Activated T-cell treated with anti-CD3 and anti-CD28 coated beads, Interleukin-2, amount 50 U/mL, for 72 hours (primary cell): ENCODE measurements at places on chromosomes 3 and 15.
A peak's percentile ranks its signal among the peaks of the same experiment; 100 is the strongest.

DNA sequence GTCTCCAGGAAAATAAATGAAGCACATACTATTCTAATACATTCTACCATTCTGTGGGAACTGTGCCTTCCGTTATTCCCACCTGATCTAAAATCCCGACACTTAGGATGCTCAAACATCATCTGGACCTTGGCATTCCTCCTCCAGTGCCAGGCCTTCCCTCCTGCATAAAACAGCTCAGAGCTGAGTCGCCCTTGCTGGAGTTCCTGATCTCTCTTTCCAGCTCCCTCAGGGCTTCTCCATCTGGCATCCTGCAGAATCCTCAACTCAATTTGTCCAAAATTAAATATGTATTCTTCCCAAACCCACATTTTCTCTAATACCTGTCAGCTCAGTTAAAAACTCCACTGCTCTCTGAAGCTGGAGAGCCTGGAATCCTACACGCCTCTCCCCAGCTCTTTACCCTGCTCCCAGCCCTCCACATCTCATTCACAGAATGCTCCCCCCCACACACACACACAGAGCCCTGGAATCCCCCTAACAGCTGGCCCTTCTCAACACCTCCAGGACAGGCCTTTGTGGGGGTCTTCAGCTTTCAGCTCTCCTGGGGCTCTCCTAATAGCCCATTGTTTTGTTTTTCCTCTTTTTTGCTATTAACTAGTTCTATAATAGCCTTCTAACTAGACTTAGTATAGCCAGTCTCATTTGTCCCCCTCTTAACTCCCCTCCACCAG is 78.5 kb downstream of the HMG20A start:
- no peak for DNase-seq

DNA sequence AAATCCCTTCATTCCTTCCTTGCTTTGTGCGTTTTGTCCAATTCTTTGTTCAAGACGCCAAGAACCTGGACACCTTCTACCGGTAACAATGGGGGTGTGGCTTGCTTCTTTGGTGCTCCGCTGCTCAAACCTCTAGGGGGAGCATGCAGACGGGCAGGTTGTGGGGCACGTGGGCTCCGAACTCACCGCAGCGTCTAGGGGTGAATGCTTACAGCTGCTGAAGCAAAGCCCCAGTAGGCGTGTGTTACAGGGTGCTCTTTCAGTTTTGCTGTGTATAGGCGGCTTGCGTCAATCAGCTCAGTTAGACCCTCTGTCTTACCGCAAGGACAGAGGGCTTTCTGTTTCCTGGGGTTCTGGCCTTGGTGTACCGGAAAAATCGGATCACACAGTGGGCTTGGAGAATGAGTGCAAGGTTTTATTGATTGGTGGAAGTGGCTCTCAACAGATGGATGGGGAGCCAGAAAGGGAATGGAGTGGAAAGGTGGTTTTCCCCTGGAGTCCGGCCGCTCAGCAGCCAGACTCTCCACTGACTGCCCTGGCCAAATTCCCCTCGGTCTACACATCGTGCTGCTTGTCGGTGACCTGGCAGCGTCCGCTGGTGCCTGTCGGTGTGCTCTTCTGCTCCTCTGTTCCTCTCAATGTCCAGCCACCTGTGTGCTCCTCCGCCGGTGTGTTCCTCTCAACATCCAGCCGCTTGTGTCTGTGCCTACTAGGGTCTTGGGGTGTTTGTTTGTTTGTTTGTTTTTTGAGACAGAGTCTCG is 1.2 kb upstream of the LRRC34 start:
- DNase-seq: peak; percentile 82

DNA sequence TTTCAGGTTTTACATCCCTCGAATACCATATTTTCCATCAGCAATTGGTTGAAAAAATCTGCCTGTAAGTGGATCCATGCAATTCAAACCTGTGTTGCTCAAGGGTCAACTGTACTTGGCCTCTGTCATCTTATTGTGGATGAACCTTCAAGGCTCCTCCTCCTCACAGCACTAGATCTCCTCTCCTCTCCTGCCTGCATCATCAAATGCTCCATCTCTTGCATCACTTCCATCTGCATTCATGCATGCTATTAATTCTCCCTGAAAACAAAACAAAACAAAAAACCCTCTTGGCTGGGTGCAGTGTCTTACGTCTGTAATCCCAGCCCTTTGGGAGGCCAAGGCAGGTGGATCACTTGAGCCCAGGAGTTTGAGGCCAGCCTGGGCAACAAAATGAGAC is 10.1 kb downstream of the BCL2L10 start:
- no peak for DNase-seq

- peak; percentile 41 for DNase-seq
These were observed 18.7 kb upstream of the PTPN9 start for GRCh38 chr15:75597667-75598341.

- no peak for DNase-seq
These were observed 338.1 kb downstream of the EFHB start for GRCh38 chr3:19595884-19596283.

DNA sequence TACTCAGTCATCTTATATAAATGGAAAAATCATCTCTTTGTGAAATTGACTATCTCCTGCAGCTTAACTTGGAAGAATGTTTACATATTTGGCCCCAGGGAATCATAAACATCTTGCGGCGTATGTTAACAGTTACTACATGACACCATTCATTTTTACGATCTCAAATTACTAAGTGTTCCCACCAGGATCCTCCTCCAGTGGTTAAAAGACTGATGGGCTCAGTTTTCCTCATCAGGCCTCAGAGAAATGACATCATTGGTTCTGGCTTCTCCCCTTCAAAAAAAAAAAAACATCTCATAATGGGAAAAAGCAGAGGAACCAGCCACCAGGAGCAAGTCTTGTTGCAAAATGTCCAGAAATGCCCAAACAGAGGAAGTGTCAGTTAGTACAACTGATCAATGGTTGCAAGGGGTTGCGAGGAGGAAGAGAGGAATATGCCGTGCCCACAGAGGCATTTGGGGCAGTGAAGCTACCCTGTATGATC is 70.5 kb upstream of the LIPC start:
- no peak for DNase-seq

DNA sequence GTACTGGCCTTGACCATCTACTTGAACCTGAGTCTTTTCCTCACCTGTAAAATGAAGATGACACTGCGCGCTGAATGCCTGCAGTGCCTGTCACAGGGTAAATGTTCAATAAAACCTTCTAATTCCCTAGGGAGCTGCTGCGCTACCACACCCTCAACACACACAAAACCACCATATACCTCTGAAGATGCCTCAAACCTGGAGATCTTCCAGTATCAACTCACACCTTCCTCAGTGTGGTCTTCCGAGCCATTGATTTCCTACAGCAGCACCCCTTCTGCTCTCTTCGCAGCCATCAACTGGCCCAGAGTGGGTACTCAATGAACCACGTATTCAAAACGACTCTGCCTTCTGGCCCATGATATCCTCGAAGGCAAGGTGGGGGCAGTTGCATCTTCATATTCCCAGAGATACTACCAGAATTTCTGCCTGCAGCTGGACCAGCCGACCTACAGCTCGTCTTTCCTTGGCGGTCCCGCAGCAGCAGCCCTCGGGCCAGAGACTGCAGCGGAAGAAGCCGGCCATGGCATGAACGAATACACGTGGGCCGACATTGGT is 695 bp downstream of the RPL32 start:
- no peak for DNase-seq

- DNase-seq: no peak
These were observed 27.0 kb downstream of the ANXA2 start for GRCh38 chr15:60370869-60371136.

DNA sequence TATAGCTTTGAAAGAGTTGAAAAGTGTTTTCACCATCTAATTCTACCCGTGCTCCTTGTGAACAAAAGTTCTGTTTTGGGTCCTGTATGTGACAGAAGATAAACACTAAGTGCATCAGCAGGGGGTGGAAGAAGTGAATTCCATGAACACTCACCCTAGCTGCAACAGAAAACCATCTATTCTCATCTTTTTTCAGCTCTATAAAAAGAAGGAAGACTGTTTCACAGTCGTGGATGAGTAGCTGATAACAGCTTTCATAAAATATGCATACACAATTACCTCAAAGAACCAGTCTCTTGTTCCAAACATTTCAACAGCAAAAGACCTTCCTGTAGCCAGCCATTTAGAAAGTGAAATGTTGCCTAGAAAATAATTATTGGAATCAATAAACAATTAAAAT is 281.7 kb upstream of the RASGRP1 start:
- no peak for DNase-seq

DNA sequence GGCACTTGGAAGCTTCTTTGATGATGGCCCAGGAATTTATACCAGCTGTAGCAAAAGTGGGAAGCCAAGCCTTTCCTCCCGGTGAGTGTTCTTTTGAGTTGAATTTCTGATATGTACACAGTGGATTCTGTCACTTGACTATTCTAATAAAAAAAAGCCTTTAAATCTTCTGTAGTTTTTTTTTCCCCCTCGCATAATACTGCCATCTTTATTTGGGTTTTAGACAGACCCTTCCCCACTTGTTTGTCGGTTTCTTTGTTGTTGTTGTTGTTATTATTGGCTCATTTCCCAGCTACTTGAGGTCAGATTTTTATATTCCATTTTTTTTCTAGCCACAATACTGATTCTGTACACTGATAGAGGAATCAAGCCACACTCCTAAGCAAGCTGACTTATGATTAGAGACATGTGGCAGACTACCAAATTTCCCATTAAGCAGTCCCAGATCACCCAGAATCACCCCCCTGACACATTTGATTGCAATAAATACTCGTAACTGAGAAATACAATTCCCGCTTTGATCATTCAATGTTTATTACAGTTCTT is 122.4 kb upstream of the IL12A start:
- no peak for DNase-seq

GRCh38 chr3:14248477-14248848 is 69.8 kb downstream of the LSM3 start:
- no peak for DNase-seq

DNA sequence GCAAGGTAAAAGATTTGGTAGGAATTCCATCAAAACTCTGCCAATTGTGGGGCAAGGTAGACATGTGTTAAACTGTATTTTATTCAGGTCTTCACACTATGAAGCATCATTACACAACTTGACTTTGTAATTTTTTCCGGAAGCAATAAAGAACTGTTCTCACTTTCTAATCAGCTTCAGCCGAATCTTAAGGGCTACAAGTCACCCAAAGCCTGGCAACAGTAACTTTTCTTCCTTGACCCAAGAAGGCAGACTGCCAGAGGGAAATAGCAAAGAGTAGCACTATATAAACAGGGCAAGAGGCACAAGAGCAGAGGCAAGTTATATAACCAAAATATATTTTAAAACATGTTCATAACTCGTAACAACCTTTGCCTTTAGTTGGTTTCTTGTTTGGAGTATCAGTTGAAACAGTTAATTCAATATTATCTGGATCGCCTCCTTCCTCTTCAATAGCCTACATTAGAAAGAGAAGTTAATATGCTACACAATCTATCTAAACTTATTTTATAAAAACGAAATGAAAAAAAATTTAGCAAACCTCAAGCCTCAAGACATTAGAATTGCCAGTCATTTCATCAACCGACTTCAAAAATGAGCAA is 1.4 kb downstream of the SLTM start:
- DNase-seq: peak; percentile 13

- no peak for DNase-seq
These were observed 44.9 kb upstream of the SEC13 start for GRCh38 chr3:10365791-10366190.

DNA sequence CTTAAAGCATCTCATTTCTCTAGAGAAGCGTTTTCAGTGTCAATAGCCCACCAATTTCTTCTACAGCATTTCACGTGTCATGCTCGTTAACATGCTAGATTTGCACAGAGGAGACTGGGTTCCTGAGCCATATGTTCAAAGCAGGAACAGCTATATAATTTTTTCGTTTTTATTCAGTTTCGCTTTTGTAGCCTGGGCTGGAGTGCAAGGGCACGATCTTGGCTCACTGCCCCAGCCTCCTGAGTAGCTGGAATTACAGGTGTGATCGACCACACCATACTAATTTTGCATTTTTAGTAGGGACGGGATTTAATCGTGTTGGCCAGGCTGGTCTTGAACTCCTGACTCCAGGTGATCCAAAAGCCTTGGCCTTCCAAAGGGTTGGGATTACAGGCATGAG is 6.6 kb upstream of the SLMAP start:
- no peak for DNase-seq

GRCh38 chr15:69035918-69036258 is 21.4 kb downstream of the NOX5 start:
- DNase-seq: no peak

GRCh38 chr3:89252016-89252415 is 144.6 kb downstream of the EPHA3 start:
- no peak for DNase-seq

GRCh38 chr3:164550857-164551256 is 527.4 kb downstream of the SI start:
- no peak for DNase-seq

- DNase-seq: no peak
These were observed 43.1 kb downstream of the ITPR1 start for GRCh38 chr3:4536260-4536659.

DNA sequence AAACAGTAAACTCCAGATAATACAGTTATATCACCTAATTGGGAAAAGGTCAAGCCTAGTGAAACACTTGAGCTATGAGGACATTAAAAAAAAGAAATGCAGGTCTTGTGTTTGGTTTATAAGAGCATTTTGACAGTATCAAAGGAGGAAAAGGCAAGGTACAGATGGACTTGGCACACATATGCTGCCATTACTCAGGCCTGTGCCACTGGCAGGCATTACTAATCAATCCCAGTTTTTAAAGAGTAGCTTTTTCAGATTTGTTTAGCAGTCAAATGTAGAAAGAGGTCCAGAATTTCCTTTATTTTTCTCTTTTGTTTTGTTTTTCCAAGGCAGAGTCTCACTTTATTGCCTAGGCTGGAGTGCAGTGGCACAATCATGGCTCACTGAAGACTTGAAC is 38.9 kb downstream of the MDFIC2 start:
- no peak for DNase-seq

GRCh38 chr3:182794455-182795388 is 1.4 kb downstream of the ATP11B start:
- DNase-seq: no peak

GRCh38 chr15:53753813-53754212 is 5.7 kb downstream of the WDR72 start:
- no peak for DNase-seq

DNA sequence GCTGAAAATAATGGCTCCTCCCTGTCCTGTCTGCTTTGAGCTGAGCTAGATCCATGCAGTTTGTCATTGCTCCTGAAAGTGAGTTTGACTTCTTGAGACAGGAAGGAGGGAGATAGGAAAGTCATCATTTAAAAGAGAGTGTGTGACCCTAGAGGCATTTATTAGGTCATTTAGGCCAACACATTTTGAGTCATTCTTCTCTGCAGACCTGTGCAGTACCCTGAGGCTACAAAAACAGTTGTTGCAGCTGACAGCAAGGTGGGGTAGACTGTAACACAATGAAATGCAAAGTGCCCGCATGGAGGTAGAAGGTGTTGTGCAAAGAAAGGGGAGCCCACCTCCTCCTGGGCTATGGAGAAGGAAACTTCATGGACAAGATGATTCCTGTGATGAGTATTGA is 102.8 kb upstream of the PFN2 start:
- no peak for DNase-seq

DNA sequence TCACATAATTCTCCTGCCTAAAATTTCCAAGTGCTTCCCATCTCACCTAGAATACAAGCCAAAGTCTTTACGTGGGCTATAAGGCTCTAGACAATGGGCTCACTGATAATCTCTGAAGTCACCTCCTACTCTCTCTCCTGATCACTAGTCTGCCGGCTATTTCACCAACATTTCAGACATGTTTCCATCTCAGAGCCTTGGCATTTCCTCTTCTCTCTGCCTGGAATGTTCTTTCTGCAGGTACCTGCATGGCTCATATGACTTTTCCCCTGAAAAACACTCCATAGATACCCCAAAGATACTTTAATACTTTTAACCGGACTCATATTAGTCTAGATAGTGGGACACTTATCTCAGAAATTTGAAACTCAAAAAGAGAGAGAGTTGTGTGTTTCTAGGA is 32.7 kb downstream of the CD200 start:
- DNase-seq: no peak
